RWPE1 (cell line): ENCODE measurements at places on chromosomes 13 and 19.

- DNase-seq = no peak
Measured at GRCh38 chr13:79780240-79780639, 299.3 kb downstream of the NDFIP2 start.

GRCh38 chr19:49389406-49389805, 1.4 kb downstream of the KASH5 start:
- DNase-seq = no peak

- DNase-seq = no peak
Measured at GRCh38 chr13:73272831-73273230, 214.0 kb downstream of the KLF5 start.

DNA sequence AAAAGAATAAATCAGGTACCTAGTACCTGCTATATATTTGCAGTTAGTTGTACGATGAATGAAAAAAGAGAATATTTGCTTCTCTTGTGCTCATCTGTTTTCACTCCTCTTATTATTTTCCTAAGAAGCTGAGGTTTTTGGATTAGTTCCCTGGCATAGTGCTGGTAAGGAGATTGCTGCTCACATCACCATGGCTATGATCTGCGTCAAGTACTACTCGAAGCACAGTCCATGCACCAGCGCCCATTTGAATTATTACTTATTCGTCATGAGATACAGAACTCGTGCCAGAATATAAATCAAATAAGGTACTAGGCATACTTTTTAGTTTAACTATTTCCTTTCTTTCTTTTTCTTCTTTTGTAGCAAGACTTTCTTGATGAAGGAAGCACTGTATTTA, 7.1 kb downstream of the SERTM1 start:
- DNase-seq = no peak

DNA sequence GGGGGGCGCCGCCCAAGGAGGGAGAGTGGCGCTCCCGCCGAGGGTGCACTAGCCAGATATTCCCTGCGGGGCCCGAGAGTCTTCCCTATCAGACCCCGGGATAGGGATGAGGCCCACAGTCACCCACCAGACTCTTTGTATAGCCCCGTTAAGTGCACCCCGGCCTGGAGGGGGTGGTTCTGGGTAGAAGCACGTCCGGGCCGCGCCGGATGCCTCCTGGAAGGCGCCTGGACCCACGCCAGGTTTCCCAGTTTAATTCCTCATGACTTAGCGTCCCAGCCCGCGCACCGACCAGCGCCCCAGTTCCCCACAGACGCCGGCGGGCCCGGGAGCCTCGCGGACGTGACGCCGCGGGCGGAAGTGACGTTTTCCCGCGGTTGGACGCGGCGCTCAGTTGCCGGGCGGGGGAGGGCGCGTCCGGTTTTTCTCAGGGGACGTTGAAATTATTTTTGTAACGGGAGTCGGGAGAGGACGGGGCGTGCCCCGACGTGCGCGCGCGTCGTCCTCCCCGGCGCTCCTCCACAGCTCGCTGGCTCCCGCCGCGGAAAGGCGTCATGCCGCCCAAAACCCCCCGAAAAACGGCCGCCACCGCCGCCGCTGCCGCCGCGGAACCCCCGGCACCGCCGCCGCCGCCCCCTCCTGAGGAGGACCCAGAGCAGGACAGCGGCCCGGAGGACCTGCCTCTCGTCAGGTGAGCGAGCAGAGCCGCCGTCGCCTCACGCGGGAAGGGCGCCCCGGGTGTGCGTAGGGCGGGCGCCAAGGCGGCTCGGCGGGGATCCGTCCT, at the start of gene RB1:
Gene RB1 (plus strand): TSS at position 393 of the 784 bp plus-strand sequence. CDS start 162 bp downstream, at position 555.
- peak; percentile 89 for DNase-seq

GRCh38 chr13:88339271-88339741, 668.1 kb downstream of the SLITRK5 start:
- no peak for DNase-seq

- DNase-seq = no peak
Measured at GRCh38 chr13:99757756-99758459, 213.7 kb downstream of the ZIC5 start.

- DNase-seq = no peak
Measured at GRCh38 chr19:47580397-47580796, 7.4 kb upstream of the ZNF541 start.

- no peak for DNase-seq
Measured at GRCh38 chr13:64938660-64939059, 2291.5 kb downstream of the PCDH9 start.

- no peak for DNase-seq
Measured at GRCh38 chr19:38805180-38805579, 7.6 kb downstream of the LGALS4 start.

DNA sequence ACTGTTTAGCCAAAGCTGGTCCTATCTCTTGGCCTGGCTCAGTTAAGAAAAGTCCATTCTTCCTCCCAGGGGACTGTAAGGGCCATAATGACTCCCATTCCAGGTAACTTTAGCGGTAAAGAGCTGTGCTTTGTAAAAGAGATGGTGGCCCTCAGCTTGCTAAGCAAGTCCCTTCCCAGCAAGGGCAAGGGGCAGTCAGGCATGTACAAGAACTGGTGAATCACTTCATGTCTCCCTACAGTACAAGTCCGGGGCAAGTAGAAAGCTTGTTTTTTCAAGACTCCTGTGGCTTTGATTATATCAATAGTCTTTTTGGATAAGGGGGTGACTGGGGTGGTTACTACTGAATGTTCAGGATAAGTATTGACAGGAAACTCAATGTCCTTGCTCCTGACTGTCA, 88.9 kb downstream of the SLC25A15 start:
- no peak for DNase-seq

DNA sequence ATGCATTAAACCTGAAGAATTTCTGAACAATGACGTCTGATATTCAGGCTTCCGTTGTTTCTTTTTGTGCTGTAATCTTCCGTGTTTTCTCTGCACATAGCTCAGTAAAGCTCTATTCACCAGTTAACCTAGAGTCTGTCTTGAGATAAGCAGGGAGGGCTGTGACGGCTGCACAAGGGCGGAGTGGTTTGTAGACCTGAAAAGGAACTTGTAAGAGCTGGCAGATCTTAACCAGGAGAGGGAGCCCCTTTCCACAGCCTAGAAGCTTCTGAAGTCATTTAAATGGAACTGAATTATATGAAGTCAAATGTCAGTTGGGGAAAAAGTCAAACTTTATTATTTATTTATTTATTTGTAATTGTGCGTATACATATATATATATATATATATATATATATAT, 27.5 kb downstream of the DPRX start:
- DNase-seq = peak; percentile 11

GRCh38 chr13:106637519-106637918, 69.6 kb upstream of the ARGLU1 start:
- DNase-seq = no peak

DNA sequence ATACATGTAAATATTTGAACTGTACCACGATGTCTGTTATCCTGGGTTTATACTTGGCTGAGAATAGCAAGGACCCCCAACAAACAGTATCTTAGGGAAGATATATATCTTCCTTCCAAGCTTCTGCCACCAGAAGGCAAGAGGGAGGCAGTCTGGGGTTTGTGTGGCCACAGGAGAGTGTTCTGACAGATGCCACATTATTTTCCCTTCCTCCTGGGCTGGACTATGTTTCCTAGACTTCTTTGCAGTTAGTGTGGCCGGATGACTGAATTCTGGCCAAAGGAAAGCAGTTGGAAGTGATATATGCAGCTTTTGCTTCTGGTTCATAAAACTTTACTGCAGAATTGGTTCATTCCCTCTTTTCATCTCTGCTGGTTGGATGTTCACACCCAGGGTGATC, 39.9 kb upstream of the TMTC4 start:
- no peak for DNase-seq

- no peak for DNase-seq
Measured at GRCh38 chr19:30267332-30267731, 104.9 kb upstream of the ZNF536 start.

DNA sequence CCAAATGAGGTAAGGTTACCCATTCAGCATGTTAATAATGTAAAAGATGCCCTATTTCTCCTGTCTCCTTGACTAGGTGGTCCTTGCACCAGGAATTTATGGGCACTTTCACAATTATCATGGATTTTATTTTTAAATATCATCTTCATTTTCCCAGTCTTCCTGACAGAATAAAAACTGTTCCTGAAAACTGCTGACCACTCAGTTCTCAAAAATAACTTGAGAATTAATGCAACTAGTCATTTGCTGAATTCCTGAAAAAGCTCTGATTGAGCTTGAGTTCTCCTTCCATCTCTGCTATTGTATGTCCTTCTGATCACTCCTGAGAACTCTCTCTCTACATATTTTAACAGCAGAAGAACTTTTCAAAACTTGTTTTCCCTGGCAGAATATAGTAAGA, 55.0 kb downstream of the DCLK1 start:
- DNase-seq = no peak

- no peak for DNase-seq
Measured at GRCh38 chr13:108030769-108031168, 184.6 kb downstream of the LIG4 start.

DNA sequence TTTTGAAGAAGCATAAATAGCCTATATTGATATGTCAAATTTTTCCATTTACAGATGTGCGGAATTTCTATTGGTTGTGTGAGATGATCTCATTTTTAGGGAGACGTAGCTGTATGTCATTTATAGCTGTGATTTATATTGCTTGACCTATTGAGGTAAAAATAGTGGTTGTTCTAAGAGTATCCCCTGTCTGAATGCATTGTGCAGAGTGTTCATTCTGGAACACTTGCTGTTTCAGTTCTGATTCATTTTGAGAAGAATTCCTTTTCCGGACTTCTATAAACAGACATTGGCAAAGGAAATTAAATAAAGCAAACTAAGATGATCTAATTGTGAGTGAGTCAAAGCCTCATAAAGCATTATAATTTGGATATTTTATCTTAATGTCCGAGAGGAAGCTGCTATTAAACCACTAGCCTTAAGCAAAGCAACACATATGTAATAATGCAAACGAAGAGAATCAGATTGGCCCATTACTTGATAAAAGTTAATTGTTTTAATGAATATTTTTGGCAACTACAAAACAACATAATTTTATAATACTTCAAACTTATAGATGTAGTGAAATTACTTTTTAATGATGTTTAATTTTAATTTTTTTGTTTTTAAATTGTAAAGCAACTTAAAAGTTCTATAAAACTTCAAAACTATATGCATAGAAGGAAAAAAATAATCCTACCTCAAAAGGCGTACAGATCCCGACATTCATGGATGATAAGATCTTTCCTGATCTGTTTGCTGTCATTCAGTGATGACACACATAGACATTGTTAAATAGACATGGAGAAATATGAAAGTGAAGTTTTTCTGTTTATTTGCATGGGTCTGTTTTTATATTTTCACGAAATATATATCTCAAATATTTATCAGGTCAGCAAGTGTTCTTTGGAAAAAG, 942.6 kb upstream of the SLC10A2 start:
- DNase-seq = no peak

DNA sequence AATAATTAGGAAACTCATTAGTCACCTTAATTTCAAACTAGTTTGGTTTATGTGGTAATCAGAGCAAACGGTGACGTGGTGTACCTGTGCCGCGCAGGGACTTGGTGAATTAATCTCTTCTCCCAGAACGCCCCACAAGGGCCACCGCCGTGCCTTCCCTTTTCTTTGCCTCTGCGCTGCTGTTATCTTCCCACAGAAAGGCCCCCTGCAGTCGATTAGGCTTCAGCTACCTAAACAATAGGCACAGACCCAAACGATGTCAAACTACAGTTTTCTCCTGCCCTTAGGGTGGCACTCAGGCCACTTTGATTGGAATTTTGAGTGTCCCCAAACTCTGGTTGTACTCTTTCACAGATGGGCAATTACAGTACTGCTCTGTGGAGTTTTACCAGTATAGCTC, 115.5 kb downstream of the GGACT start:
- DNase-seq = no peak

DNA sequence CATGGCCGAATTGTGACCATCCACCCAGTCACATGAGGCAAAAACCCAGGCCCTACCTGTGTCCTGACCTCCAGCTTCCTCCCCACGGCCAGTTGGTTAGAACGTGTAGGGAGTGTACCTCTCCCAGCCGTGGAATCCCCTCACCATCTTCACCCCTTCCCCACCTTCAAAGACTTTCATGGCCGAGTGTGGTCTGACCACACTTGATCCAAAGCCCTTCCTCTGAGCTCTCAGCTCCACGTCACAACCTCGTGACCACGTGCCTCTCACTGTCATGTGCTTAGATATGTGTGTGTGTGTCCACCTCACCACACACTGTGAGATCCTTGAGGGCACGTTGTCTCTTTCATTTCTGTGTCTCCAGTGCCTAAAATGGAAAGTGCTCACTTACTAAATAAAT, 48.6 kb upstream of the UBE2L5 start:
- DNase-seq = no peak

DNA sequence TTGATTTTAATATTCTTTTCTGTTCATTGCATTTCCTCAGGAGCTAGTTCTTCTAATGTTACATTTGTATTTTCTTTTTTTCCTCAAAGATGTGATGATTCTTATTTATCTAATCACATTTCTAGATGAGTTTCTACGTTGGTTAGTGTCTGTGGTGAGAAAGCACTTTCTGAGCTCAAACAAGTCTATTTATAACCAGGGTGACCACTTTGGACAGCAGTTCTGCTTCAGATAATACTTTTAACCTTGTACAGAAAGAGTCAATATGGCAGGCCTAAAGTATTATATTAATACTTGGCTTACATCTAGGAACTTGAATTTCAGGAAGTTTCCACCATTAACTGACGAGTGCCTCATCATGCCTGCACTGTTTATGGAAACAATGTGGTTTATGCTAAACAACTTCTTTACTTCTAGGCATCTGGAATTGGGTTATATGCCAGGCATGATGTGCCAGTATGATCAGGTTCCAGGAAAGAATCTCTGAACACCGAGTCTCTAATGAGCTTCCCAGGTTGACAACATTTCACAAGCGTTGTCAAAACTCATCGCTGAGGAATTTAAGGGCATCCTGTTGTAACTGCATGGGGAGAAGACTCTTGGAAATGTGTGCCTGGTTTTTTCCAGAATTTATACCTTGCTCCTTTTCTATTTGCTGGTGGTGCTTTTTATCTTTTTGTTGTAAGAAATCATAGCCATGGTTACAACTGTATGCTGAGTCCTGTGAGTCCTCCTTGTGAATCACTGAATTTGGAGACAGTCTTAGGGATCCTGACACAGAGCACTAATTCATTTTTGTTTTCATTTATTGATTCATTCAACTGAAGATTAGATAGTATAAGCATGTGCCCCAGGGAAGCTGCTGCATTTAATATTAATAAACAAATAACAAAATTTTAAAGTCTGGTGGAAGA, 344.4 kb upstream of the PCDH9 start:
- DNase-seq = peak; percentile 55
